ENCODE measurements at places on chromosomes 13 and 19.

GRCh38 chr13:91661692-91662490 lies 263.5 kb downstream of the GPC5 start:
- no peak for DNase-seq

GRCh38 chr19:11138601-11139300 lies 16.8 kb downstream of the SPC24 start:
- no peak for DNase-seq

- DNase-seq, result no peak
Observed at GRCh38 chr13:85520445-85520844, 278.8 kb downstream of the SLITRK6 start.

GRCh38 chr13:93547886-93548285 lies 321.3 kb downstream of the GPC6 start:
- DNase-seq, result no peak

DNA sequence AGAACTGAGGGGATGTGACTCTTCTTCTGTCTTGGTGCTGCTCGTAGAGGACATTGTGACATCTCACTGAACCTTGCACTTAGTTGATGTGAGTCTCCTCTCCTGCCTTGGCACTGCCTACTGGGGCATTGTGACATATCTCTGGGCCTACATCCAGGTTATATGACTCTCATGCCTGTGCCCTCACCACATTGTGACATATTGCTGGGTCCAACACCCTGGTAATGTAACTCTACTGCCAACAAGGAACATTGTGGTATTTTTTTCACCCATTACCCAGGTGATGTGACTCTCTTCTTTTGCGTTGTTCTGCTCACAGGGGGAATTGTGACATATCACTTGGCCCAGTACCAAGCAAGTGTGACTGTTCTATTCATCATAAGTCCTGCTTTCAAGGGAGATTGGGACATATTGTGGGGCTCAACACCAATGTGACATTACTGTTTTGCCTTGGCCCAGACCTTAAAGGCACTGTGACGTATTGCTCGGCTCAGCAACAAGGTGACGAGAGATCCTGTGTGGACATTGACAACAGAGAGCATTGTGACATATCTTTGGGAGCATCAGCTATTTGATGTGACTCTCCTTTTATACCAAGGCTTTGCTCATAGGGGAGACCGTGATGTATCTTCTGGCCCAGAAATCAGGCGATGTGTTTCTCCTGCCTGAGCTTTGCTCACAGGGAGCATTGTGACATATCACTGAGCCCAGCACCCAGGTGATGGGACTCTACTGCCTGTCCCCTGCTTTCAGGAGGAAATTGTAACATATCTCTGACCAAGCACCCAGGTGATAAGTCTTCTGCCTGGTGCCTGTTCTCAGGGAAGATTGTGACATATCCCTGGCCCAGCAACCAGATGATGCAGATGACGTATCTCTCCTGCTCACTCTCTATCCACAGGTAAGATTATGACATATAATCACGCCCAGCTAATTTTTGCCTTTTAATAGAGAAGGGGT lies 12.2 kb upstream of the ZNF429 start:
- no peak for DNase-seq

DNA sequence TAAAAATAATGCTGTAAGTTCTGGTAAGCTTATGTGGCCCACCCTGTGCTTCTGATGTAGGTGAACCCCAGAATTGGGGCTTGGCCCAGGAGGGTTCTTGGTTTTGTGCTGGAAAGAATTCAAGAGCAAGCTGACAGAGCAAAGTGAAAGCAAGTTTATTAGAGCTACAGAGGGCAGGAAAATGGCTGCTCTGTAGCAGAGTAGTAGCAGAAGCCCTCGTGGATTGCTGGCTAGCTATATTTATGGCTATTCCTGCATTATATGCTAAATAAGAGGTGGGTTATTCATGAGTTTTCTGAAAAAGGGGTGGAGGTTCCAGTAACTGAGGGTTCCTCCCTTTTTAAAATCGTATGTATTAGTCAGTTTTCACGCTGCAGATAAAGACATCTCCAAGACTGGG lies 20.6 kb upstream of the ZNF599 start:
- no peak for DNase-seq

GRCh38 chr19:1177322-1178114 lies 3.5 kb upstream of the SBNO2 start:
- DNase-seq, result no peak

GRCh38 chr13:41107104-41107571 lies 25.5 kb downstream of the KBTBD6 start:
- DNase-seq, result no peak

DNA sequence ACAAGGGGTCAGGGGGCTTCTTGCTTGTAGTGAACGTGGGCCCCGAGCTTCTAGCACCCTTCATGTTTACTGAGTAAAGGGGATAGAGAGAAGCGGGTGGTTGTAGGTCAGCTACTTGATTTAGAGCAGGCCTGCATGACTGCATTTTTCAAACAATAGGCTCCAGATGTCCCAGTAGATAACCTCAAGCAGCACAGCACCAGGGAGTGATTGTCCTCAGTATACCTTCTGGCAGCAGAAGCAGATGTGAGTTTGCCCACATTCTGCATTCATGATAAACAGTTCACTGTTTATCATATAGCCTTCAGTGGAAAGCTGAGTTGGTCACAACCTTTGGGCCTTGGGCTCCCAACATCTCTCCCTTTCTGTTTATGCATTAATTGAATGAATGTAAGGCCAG lies 4.8 kb downstream of the ZNF439 start:
- DNase-seq, result no peak

DNA sequence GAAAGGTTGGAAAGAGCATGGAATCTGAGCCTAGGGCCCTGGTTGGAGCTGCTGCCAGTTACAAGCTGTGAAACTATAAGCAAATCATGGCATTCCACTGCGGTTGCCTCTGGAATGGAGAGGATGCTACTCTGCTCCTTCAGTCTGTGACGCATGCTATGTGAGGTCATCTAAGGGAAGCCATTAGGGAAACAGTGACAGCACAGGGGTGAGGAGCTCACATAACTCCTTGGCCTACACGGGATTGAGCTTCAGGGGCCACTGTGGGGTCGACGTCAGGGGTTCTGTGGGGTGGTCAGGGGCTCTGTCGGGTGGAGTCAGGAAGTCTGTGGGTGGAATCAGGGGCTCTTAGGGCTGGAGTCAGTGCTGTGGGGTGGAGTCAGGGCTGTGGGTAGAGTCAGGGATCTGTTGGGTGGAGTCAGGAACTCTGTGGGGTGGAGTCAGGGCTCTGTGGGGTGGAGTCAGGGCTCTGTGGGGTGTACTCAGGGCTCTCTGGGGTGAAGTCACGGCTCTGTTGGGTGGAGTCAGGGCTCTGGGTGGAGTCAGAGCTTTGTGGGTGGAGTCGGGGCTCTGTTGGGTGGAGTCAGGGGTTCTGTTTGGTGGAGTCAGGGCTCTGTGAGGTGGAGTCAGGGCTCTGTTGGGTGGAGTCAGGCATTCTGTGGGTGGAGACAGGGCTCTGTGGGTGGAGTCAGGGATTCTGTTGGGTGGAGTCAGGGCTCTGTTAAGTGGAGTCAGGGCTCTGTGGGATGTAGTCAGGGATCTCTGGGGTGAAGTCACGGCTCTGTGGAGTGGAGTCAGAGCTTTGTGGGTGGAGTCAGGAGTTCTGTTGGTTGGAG lies 35.8 kb upstream of the MEDAG start:
- peak; percentile 37 for DNase-seq

GRCh38 chr19:18991006-18991405 lies 42.3 kb downstream of the SUGP2 start:
- DNase-seq, result no peak

- no peak for DNase-seq
Observed at GRCh38 chr19:19356901-19357566, 36.4 kb downstream of the MAU2 start.

DNA sequence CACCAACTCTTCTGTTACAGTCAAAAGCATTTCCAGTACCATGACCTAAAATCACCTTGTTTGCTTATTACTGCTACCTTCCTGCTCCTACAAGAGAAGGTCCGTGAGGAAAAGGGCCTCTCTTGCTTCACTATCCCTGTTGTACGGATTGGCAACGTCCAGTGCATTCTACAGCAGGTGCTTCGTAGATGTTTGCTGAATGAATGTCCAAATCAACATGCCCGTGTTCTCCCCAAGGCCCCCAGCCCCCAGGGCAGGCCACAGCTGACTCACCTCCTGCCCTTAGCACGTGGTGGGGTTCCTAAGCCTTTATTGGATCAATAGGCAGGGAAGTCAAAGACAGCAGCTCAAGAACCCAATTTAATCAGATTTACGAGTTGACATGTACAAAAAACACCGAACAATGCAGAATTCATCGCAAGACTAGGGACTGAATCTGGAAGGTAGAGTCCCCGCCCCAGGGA lies 5.5 kb upstream of the NAPA start:
- no peak for DNase-seq

- DNase-seq, result no peak
Observed at GRCh38 chr13:49441846-49442245, 2.0 kb downstream of the CAB39L start.

DNA sequence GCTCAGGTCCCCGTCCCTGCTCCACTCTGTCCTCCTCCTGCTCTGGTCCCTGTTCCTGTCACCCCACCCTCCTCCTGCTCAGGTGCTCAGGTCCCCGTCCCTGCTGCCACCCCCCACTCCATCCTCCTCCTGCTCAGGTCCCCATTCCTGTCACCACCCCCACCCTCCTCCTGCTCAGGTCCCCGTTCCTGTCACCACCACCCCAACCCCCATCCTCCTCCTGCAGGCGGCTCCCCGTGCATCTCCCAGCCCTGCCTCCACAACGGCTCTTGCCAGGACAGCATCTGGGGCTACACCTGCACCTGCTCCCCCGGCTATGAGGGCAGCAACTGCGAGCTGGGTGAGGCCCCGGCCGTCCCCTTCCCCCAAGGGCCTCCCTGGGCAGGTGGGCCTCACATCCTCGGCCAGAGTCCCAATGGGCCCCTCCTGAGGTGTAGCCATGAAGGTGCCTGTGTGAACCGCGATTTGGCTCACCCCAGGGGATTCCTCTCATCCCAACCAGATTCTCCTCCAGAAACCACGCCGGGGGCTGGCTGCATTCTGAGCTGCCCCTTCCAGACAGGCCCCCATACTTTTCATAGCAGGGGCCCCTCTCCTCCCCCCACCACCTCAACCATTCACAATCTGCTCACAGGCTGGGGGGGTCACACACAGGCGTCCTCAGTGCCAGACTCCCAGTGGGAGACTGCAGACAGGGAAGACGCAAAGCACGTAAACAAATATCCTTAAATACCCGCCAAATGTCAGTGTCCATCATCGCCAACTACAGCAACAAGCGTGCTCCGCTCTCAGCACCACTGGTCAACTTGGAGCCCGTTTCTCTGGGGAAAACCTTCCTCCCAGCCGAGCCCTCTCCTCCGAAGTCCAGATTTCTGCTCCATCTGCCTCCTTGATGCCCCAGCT lies 4.6 kb downstream of the PROZ start:
- peak; percentile 42 for DNase-seq

GRCh38 chr13:111629457-111629856 lies 309.0 kb downstream of the TEX29 start:
- DNase-seq, result no peak

DNA sequence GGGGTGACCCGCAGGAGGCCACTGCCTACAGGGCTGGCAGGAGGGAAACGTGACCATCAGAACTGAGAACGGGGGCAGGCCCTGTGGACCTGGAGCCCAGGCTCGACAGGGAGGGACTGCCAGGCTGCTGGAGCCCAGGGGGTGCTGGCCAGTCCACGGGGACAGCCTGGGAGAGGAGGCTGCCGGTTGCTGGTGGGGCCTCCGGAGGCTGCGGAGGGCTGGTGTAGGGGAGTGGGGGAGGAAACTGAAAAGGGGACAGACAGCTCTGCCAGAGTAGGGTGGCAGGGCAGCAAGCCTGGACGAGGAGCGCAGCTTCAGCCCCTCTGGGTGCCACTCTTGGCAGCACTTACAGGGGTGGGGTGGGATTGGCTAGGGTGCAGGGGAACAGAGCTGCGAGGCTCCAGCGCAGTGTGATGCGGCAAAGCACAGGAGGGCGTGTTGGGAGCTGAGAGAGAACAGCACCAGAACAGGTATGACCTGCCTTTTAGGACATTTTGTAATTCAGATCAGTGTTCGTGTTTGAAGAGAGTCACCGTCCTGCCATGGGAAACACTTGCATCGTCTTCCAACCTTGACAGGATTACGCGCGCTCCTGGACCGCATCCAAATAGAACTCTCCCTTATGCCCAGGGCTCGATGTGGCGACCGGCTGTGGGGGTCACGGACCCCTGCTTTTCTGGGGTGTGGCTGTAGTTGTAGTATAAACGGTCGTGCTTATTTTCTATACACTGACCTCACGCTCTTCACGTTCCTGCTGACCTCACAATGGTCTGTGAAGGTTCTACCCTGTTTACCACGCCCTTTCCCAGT lies 19.9 kb upstream of the ARHGEF7 start:
- no peak for DNase-seq

- DNase-seq, result no peak
Observed at GRCh38 chr13:44833139-44833538, 156.1 kb downstream of the NUFIP1 start.

- peak; percentile 69 for DNase-seq
Observed at GRCh38 chr19:12838182-12838885, at the start of gene MAST1. MAST1 (plus strand) TSS chr19:12838515; CDS start chr19:12838573, 58 bp downstream.

DNA sequence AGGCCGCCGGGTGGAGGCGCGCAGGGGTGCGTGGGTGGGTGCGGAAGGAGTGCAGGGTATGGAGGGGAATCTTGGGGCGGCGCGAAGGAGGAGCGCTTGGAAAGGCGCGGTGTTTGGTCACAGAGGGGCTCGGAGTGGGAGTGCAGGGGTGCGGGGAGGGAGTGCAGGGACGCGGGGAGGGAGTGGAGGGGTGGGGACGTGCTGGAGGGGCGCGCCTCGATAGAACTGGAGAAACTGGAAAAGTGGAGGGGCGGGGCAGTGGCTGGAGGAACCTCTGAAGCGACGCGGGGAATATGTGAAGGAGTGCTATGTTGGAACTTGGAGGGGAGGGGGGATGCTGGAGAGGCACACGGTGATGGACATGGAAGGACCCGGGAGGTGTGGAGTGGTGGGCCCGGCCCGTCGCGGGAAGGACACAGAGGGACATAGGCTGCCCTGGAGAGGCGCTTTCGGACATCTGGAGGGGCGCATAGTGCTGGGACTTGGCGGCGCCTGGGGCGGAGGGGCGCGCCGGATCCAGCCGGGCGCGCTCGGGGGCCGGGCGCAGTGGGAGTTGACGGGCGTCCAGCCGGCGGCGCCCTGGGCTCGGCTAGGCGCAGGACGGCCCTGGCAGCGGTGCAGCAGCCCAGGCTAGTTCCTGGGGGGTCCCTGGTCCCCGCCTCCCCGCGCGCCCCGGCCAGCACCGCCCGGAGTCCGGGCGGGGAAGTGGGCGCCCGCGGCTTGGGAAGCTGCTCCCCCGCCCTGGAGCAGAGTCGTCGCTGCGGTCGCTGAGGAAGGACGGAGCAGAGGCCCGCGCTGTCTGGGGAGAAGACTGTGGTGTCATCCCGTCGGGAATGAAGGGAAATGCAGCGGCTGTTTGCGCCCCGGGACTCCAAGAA lies 20.8 kb upstream of the SGCG start:
- no peak for DNase-seq

DNA sequence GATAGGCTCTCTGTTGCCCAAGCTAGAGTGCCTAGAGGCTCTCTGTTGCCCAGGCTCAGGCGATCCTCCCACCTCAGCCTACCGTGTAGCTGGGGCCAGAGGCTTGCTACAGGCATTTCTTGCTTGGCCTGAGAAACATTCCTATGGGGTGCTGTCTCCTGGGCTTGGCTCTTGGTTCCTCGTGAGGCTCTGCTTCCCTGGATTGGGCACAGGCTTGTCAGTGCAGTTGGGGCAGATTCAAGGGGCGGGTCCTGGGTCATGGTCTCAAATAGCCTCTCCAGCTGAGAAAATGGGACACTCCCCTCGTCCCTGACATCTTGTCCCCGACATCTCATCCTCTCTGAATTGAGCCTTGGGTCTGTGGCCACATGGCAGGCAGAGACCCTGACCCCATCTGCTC lies 4.9 kb downstream of the TSSK6 start:
- no peak for DNase-seq

GRCh38 chr13:45861322-45861721 lies 9.8 kb upstream of the SIAH3 start:
- DNase-seq, result no peak

- DNase-seq, result no peak
Observed at GRCh38 chr13:86409466-86410241, 610.4 kb upstream of the SLITRK6 start.
